ENCODE measurements at places on chromosomes 5 and 9.

DNA sequence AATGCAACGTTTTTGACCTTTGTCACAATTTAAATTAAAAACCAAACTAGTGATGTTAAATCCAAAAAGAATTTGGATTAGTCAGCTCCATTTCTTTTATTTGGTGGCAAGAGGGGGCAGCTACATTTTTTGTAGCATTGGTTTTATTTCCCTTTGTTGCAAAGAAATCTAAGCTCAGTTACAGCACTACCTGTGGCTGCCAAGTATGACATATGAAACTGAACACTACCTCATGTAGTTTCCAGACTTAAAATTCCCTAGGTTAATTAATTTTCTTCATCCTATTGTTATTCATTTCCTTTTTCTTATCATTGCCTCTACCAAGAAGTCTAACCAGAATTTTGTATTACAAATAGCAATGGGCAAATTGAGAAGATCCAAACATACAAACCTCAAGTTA is 393.5 kb downstream of the BRINP1 start:
- DNase-seq: no peak

DNA sequence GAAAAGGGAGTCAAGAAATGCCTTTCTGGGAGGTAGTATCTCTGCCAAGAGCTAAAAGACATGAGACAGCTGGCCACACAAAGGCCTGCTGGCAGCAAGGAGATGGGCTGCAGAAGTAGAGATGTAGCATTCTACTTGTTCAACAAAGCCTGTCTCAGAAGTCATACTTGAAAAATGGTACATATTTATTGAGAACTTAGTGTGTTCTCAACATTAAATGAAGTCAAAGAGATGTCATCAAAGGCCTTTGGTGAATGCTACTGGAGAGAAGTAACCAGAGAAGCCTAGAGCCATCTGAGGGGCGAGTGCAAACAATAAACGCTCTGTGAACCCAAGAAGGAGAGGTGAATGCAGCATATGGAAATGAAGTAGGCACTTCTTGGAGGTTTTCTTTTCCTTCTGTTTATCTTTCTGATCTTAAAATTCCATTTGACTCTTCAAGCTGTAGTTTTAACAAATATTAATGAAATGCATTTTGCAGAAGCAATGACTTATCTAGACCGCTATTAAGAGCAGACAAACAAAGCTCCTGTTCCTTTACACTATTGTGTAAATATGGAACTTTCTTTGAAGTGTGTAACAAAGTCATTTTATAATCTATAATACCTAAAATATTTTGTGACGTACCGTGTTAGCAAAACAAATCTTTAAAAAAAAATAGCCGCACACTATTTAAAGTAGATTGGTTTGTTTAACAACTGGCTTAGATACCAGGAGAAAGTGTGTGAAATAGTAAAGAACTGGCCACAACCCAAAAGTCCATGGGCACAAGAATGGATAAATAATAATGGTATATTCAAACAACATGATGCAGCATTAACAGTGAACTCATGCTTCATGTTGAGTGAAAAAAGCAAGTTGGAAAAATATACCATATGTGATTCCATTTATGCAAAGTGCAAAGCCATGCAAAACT is 70.2 kb downstream of the ZNF608 start:
- no peak for DNase-seq

DNA sequence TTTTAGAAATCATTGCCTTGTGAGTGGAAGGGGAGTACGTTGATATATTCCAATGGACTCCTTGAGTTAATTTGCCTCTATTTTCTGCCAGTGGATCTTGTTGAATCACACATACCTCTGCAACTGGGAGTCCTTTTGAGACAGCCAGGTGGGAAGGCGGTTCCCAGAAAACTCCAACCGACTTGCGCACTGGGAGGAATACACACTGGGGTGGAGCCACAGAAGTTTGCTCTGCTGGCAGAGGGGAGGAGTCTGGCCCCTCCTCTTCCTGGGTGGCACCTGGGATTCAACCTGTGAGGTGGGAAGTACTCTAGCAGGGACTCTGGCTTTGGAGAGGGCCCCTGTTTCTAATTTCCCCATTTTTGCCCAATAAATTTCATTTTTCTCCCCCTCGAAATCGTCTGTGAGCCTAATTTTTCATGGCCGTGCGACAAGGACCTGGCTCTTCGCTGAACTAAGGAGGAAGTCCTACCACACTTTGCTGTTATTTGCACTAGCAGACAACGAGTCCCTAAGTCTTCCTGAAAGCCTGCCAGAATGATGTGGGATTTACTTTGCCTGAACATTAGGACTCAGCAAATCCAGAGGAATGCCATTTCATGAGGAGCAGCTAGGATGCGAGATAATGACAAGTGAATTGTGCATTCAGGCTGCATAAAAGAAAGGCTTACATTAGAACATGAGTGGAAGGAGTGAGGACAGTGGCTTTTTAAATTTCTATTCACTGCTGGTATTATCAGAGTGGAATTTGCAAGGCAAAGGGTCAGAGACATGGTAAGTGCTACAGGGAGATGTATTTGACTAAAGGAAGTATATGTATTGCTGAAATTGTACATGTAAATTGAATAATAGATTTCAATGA is 67.2 kb downstream of the PRLR start:
- no peak for DNase-seq

GRCh38 chr5:149938791-149939358 is 5.7 kb downstream of the PDE6A start:
- DNase-seq: no peak

DNA sequence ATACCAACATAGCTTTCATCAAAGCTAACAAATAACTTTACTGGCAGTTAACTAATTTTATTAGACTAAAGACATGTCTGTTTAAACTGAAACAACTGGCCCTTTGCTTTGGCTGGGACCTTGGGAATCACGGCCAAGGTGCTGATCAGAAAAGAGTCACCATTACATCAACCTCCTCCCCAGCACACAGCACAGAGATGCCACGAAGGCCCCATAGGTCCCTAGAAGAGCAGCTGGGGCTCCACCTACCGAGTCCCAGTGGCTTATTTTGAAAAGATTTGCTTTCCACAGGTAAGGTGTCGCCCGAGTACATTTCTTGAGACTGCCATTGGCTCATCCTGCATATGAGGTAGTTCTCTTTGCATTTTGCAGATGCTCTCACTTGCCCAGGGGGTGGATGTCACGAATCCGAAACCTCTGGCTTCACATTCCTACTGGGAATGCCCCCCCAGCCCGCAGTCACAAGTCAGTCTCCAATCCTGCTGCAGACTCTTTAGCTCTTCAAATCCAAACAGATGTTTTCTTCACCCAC is 18.8 kb upstream of the HSD17B3 start:
- DNase-seq: no peak

- DNase-seq: no peak
Measured at GRCh38 chr5:149229298-149229937, 42.2 kb upstream of the AFAP1L1 start.

GRCh38 chr5:92371889-92372235 is 988.7 kb upstream of the ARRDC3 start:
- no peak for DNase-seq

- DNase-seq: no peak
Measured at GRCh38 chr5:168833936-168834335, 254.8 kb upstream of the PANK3 start.

- no peak for DNase-seq
Measured at GRCh38 chr5:39577529-39577928, 152.7 kb upstream of the DAB2 start.

DNA sequence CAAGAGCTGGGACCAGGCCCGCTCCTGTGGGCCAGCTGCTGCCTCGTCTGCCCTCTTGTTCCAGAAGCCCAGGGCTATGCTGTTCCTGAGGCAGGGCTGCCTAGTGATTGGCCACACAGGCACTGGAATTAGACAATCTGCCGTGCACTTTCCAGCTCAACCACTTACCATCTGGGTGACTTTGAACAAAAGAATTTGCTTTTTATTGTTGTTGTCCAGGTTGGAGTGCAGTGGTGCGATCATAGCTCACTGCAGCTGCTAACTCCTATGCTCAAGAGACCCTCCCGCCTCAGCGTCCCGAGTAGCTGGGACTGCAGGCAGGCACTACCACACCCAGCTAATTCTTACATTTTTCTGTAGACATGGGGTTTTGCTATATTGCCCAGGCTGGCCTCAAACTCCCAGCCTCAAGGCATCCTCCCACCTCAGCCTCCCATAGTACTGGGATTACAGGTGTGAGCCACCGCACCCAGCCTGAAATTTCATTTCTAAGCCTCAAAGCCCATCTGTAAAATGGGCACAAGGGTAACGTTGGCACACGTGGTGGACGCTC is 1.2 kb upstream of the NEK6 start:
- DNase-seq: no peak

GRCh38 chr5:127957701-127958239 is 125.8 kb upstream of the SLC12A2 start:
- DNase-seq: no peak

DNA sequence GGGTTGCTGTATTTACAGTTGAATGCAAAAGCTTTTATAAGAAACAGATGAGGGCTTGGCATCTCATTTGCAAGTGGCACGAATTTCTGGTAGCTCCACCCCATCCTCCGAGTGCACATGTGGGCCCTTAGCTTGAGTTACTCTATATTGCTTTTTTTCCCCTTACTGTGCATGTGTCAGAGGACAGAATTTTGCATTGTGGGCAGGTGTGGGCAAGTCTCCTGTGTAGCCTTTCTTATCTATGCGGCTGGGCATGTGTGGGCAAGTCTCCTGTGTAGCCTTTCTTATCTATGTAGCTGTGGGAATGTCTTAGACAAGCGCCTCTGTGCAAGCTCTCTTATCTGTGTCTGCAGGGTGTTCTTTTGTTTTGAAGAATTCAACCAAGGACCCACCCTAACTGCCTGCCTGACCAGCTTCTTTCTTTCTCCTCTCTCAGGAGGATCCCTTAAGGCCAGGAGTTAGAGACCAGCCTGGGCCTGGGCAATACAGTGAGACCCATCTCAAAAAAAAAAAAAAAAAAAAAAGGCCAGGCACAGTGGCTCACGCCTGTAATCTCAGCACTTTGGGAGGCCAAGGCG is 34.1 kb upstream of the SIL1 start:
- no peak for DNase-seq

GRCh38 chr5:159034083-159034824 is 65.5 kb downstream of the EBF1 start:
- DNase-seq: no peak

GRCh38 chr5:7878381-7878873 is 9.5 kb downstream of the MTRR start:
- DNase-seq: no peak

- no peak for DNase-seq
Measured at GRCh38 chr5:149053072-149053695, 9.7 kb downstream of the SH3TC2 start.

GRCh38 chr9:21906881-21907280 is 87.3 kb downstream of the CDKN2A start:
- no peak for DNase-seq

DNA sequence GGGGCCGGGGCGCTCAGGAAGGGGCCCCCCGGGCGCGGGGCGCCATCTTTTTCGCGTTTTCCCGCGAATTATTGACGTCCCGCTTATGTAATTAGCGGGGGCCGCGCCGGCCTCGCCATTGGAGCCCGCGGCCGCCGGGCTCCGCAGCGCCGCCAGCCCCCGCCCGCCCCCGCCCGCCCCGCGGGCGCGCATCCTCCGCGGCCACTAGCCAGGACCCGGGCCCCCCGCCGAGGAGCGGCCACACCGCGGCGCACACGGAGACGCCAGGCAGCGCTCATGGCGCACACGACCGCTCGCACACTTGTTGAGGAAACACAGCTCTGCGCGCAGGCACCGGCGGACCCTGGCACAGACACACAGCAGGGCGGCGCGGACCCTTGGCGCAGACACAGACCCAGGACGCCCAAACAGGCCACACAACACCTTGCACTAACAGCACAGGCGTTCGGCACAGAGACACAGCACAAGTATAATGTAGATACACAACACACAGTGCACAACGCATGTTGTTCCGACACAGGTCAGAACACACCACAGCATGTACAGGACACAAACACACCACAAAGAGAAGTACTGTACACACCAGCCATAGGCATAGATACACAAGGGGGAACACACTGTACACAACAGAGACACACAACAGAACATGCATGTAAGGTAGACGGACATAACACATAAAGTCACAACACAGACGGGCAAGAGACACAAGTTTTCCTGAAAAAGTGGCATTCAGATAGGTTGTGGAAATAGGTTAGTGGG is 467 bp upstream of the PHF19 start:
- no peak for DNase-seq

- DNase-seq: no peak
Measured at GRCh38 chr5:150065346-150065745, 21.0 kb downstream of the CSF1R start.

DNA sequence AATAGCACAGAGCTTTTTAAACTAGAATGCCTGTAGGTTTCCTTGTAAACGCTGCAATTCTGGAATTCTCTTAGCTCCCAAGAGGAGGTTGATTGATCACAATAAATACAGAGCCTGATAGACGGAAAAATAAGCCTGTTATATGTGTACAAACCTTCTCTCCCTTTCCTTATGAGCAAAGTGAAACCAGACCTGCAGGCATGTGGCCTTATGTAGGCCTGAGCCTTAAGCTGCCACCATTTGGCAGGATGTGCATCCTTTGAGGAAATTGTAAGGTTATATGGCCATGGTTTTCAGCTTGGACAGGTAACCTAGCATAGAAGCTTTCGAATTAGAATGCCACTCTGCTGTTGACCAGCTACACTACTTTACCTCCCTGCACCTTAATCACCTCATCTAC is 49.1 kb downstream of the PRKACG start:
- no peak for DNase-seq

DNA sequence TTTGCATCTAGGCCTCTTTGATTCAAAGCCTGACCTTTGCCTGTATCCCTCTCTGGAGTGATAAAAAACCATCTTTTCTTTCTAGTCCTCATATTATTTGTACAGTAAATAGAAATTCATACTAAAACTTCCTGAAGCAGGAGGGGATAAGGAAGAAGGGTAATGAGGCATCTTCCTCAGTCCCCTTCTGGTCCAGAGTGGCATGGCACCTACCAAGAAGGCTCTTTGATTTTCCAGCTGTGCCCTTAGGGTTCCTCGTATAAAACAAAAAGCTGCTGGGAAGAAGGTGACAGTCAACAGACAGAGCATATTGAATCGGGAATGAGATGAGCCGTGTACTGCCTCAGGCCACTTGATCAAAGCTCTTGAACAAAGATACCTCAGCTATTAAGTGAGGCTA is 71.9 kb upstream of the SPDL1 start:
- no peak for DNase-seq

DNA sequence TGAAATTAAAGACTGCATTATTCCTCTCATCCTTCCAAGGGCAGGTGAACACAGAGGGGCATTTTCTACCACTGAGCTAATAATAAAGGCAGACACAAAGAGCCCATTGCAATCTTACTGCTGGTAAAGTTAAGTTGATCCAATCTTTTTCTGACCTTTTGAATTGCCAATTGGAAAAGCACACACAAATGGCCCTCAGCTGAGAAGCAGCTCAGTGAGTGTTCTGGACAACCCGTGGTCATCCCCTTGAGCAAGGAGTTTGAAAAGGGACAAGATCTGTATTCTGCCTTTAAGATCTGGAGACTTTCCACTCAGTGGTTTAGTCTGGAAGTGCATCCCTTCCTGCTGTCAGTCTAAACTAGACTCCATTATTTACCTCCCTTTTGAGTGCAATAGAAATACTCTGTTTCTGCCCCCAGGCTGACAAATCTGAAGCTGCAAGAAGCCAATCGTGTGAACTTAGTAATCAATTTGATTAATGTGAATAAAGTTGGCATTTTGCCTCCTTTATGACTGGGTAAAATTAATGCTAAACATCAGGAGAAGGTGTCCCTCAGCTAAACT is 835.7 kb downstream of the MAT2B start:
- no peak for DNase-seq
